ENCODE measurements at places on chromosomes 16 and 17. TPM values are rescaled to one million over a fixed set of nuclear protein-coding genes. Genes with fewer than 3 reads are reported as not detected.
A peak's percentile ranks its signal among the peaks of the same experiment; 100 is the strongest.

GRCh38 chr17:2338315-2338657 is 985 bp downstream of the SGSM2 start:
- no peak for DNase-seq

DNA sequence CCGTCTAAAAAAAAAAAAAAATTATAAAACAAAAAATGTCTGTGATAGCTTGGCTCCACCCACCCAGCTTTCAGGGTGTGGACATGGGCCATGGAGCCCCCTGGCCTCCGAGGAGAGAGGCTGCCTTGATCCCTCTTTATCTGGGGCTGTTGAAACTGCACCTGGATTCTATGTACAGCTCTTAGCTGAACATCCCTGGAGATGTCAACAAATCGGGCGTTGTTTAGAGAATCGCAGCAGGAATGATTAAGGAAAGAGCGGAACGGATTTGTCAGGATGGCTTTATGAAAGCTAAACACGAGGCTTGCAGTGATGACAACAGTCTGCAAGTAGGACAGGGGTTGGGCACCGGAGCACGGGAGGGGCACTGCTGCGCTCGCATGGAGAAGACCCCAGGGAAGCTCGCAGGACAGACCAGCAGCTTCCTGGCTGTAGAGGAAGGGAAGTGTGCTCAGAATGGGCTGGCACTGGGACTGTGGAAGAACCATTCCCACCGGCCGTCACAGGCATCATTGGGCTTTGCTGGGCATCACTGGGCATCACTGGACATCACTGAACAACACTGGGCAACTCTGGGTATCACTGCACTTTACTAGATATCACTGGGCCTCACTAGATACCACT is 195.8 kb upstream of the FOXF1 start:
- no peak for DNase-seq

DNA sequence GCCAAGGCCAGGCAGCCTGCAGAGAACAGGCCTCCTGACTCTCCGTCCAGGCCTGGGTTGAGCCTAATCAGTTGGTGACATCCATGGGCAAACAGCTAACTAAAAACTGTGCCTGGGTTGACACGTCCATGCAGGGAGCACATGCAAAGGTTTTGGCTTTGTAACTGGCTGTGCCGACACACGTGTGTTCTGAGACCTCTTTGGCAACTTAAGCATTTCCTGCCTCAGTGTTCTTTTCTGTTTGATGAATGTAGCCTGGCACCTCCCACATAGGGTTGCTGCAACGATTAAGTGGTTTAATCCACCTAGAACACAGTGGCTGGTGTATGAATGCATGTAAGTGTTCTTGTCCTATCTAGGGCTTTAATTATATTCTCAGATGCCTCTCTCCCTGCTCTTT is 3.2 kb downstream of the BCO1 start:
- DNase-seq = no peak

DNA sequence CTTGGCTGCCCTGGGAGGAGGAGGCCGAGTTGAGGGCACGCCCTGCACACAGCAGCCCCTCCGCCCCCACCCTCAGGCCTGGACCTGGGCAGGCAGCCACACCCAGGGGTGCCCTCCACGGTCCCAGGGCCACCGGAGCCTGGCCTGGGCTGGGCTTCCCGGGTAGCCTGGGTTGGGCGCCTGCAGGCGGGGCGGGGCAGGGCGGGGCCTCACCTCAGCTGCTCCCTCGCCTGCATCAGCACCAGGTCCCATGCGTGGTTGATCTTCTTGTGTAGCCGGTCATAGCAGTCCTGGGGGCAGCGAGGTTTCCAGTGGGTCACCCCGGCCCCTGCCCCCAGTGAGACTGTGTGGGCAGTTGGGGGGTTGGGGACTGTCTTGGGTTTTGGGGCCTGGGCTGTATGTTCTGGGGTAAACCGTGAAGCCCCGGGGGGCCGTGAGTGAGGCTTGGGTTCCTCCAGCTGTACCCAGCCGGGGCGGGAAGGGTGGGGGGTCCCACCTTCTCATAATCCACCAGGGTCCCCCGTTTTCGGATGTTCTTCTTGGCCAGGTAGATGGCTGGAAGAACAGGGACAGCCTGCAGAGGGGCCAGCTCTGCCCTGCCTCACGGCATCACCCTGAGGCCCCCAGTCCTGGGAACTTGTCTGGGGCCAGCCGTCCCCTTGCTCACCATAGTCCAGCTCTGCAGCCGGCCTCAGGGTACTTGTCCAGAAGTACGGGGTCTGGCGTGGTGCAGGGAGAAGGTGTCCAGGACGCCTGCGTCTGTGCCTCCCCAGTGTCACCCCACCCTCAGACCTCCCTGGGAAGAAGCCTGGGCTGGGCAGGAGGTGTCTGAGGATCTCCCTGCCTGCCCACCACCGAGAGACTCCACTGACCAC is 2.0 kb downstream of the RGS11 start:
- DNase-seq = no peak

DNA sequence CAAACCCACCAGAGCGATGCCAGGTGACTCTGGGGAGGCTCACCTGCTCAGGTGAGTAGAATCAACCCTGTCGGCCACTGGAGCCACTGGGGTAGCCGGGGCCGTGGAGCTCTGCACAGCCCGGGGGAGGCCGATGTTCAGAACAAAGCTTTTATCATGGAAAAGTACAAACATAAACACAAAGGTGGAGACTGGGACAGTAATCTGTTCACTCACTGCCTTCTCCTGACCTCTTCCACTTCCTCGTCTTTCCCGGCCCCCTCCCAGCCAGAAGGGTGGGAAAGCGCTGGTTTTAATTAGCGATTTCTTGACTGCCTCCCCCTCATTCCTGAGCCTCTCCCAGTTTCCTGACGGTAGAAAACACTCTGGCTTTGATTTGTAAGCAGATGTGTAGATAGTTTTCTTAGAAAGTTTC is 9.8 kb upstream of the TEX19 start:
- no peak for DNase-seq

GRCh38 chr17:40321961-40322357 is 13.0 kb downstream of the RARA start:
- DNase-seq = no peak

GRCh38 chr17:7081341-7082062 is 1.5 kb upstream of the CLEC10A start:
- DNase-seq = no peak

GRCh38 chr17:39069114-39069756 is 82.2 kb downstream of the PLXDC1 start:
- no peak for DNase-seq

- peak; percentile 60 for DNase-seq
Measured at GRCh38 chr16:85172455-85173145, 60.3 kb upstream of the CIBAR2 start.

Gene MYO1D
- 26.5 TPM for total RNA-seq

Gene GPR179
- total RNA-seq = 0.46 TPM

Data from WTC11 (cell line).